ENCODE measurements at places on chromosomes 1 and 21.

- no peak for DNase-seq
Observed at GRCh38 chr1:232594768-232595698, 34.9 kb downstream of the SIPA1L2 start.

GRCh38 chr1:36457691-36458090 lies 6.5 kb downstream of the MRPS15 start:
- DNase-seq: no peak

- no peak for DNase-seq
Observed at GRCh38 chr21:26140164-26140579, 30.4 kb downstream of the APP start.

DNA sequence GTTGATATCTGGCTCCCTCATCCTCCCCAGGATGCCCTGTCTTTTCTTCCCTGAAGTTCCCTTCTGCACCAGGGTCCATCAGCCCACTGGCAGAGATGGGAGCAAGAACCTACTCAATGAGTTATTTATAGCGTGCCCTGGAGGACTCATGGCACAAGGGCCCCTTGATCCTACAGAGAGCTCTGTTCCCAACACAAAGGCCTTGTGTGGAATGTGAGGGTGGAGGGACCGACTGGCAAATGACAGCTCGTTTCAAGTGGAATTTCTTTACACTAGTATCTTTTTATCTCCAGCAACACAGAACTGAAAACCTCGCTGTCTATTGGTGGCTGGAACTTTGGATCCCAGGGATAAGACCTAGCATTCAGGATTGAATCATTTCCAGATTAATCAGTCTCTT lies 22.4 kb downstream of the CHI3L2 start:
- peak; percentile 6 for DNase-seq

DNA sequence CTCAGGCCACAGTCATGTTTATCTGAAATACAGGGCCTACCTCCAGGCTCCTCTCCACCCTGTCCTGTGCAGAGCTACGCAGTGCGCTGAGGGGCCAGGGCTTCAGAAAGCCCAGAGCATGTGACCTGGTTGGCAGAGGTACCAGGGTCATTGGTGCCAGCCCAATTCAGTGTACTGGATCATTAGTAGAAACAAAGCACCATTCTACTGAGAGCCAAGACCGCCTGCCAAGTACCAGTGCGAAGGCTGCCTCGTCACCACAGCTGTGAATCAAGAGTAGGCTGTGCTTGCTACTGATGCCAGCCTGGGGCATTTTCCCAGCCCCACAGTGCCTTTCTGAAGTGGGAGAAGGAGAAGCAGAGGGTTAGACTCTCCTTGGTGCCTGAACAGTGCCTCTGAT lies 59.8 kb downstream of the CAPN9 start:
- peak; percentile 94 for DNase-seq

- DNase-seq: no peak
Observed at GRCh38 chr21:29501451-29501850, 202.7 kb downstream of the BACH1 start.

GRCh38 chr1:156123356-156124196 lies 9.1 kb downstream of the LMNA start:
- DNase-seq: peak; percentile 87

Data from occipital lobe (tissue), 3 donors.